ENCODE measurements at places on chromosomes 2 and 18. TPM values are rescaled to one million over a fixed set of nuclear protein-coding genes. Genes with fewer than 3 reads are reported as not detected.
A peak's percentile ranks its signal among the peaks of the same experiment; 100 is the strongest.

DNA sequence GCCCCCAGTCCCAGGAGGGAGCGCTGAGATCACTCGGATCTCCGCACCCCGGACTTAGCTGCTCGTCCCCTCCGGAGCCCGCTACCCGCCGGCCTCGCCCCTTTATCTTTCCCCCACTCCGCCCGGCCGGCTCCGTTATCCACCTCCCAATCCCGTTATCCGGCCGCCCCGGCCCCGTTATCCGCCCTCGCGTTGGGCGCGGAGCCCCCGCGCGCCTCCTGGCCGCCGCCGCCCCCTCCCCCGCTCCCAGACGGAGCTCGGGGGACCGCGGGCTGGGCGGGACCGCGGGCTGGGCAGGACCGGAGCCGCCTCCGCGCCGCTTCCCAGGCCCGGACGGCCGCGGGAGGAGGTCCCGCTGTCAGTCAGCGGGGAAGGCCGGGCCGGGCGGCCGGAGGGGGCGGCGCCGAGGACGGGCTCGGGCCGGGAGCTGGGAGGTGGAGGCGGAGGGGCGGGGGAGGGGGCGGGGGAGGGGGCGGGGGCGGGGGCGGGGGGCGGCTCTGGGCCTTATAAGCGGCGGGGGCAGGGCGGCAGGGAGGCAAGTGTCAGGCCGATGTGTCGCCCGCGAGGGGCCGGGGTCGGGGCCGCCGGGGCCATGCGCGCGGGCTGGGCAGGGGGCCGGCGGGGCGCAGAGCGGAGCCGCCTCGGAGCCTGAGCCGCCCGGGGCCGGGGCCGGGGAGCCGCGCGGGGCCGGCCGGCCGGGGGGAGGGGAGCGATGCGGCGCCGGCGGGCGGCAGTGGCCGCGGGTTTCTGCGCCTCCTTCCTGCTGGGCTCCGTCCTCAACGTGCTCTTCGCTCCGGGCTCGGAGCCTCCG, at the start of gene PKDCC:
Gene PKDCC, plus strand, starts transcription at position 534 of the 811 bp plus-strand sequence. Its CDS starts 179 bp downstream, at position 713.
- peak; percentile 79 for DNase-seq

- peak; percentile 89 for DNase-seq
Measured at GRCh38 chr2:69816923-69817542, 12.4 kb upstream of the GMCL1 start.

GRCh38 chr2:38581193-38582147, 21.3 kb downstream of the HNRNPLL start:
- peak; percentile 82 for DNase-seq

DNA sequence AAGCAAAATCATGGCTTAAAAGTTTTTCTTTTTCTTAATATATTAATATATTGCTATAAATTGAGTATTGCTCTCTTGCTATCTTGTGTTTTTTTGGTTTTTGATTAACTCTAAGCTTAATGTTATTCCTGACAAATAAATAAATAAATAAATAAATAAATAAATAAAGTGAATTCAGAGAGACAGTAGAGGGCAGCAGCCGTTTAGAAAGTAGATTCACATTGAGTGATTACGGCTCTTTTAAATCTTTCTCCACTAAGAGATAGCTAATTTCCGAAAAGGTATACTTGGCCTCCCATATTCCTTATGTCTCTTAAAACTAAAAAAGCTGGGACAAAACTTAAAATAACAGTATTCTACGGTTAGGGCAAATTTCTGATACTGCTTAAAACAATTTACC, 34.3 kb downstream of the MSH2 start:
- peak; percentile 47 for DNase-seq

FBXO15 gene
- total RNA-seq, result 0.90 TPM

WIPF1 gene
- total RNA-seq, result 2.7 TPM

SULT1C4 gene
- 0.56 TPM for total RNA-seq

DNA sequence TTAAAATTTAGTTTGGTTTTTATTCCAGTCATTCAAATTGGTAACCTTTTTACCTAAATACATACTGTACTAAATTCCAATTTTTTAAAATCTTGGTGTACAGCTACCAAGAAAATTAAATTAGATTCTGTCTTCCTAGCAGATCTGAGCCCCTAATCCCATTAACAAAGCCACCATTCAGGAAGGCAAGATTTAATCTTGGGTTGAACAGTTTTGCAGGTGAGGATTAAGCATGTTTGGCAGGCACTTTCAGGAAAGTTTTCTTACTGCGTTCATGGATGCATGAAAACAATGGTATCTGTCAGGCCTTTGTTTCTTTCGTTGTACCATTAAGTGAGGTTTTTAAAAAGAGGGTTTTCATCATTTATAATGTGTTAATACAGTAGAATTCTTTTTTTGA, 32.8 kb downstream of the ITPRID2 start:
- no peak for DNase-seq

SUCLG1 gene
- 50.5 TPM for total RNA-seq

CD8B gene
- total RNA-seq, result not detected

DNA sequence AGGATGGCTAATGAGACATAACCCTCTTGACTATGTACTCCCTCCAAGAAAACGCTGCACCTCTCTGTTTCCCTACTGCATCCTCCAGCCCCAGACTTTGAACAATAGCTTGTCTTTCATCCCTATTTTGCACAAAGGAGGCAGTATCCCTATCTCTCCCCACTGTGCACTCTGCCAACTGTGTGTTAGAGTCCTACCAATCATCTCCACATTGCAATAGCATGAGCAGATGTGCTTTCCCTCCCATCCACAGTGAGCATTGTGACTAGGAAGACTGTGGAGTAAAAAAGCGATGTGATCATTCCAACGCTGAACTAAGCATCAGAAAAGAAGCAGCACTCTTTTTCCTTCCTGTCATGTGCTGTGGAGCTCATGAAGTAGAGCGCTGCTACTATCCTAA, 206.3 kb upstream of the GULP1 start:
- no peak for DNase-seq

MRO gene
- not detected for total RNA-seq

FKBP7 gene
- 32.6 TPM for total RNA-seq

- no peak for DNase-seq
Measured at GRCh38 chr2:25332571-25332970, 9.2 kb downstream of the DNMT3A start.

DNA sequence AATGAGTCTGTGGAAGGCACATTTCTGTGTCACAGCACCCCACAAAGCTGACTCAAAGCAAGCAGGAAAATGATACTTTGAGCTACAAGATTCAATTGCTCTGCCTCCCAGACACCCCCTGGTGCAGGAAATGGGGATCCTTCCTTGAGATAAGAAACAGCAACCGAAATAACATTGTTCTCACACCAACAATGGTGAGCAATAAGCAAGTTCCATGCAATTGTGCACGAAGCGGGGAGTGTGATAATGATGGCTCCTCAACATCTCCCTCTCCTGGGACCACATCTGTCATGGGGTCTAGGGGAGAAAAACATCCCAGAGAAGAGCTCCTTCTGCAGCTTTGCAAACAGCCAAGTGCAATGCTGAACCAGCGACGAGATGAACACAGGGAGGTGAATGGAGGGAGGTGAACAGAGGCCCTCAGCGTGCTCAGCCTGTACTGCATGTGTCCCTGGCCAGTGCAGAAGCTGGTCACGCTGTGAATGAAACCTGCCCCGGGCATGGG, 67.7 kb downstream of the PDCL3 start:
- no peak for DNase-seq

TXNDC2 gene
- 0.18 TPM for total RNA-seq

- no peak for DNase-seq
Measured at GRCh38 chr2:30686000-30686399, 121.2 kb downstream of the CAPN13 start.

GRCh38 chr18:11047156-11047555, 102.2 kb downstream of the PIEZO2 start:
- DNase-seq, result peak; percentile 30

CHRNA1 gene
- total RNA-seq, result 0.90 TPM

DNA sequence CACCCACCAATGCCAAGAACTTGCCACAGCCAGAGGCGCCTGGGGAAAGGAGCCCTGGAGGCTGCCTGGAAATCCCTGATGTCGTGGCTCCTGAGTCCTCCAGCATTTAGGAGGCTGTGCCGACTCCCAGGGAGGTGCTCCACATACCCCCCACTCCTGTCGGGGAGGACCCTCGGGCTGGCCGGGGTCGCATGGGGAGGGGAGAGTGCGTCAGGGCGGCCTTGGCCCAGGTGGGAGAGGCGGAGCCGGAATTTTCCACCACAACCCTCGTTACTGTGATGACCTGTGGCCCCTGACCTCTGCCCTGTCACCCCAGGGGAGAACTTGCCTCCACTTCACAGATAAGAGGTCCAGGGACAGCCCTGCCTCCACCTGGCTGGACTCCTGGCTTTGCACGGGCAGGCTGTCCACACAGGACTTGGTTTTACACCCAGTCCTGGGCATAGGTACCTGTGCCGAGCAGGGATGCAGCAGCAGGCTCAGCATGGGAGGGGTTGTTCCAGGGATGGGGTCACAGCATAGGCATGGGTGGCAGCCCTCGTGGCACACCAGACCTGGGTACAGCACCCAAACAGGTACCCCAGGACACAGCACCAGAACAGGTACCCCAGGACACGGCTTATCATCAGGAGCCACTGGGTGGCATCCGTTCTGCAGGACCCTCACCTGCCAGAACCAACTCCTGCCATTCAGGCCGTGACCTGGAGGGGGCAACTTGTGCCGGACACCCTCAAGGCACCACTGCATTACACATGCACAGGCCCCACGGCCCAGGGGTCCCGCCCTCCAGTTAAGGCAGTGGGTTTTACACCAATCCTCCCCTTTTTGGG, 12.3 kb upstream of the AGXT start:
- no peak for DNase-seq

RASGRP3 gene
- total RNA-seq, result 3.0 TPM

DNA sequence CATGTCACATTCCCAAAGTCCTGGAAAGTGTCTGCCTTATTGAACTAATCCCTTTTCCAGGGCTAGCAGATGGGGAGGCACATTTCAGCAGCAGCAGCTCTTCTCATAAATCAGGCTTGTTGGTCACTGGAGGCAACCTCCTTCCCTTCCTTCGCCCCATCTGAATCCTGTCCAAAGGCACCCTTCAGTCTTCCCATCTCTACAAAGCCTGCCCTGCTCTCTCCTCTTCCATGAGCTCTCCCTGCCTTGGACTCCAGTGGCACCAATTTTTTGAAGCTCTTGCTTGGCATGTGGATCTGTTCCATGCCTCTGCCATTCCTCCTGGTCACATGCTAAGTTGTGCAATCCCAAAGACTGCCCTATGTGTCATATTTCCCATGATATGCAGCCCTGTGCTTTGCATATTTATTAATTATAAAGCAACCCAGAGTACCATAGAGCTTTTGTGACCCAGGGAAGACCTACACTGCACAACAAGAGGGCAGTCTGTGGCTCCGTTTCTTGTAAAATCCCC, 70.3 kb downstream of the ANTXR1 start:
- peak; percentile 45 for DNase-seq

C2orf69 gene
- 4.7 TPM for total RNA-seq
